ENCODE measurements at places on chromosomes 1 and 21. TPM values are rescaled to one million over a fixed set of nuclear protein-coding genes. Genes with fewer than 3 reads are reported as not detected.
A peak's percentile ranks its signal among the peaks of the same experiment; 100 is the strongest.

DNA sequence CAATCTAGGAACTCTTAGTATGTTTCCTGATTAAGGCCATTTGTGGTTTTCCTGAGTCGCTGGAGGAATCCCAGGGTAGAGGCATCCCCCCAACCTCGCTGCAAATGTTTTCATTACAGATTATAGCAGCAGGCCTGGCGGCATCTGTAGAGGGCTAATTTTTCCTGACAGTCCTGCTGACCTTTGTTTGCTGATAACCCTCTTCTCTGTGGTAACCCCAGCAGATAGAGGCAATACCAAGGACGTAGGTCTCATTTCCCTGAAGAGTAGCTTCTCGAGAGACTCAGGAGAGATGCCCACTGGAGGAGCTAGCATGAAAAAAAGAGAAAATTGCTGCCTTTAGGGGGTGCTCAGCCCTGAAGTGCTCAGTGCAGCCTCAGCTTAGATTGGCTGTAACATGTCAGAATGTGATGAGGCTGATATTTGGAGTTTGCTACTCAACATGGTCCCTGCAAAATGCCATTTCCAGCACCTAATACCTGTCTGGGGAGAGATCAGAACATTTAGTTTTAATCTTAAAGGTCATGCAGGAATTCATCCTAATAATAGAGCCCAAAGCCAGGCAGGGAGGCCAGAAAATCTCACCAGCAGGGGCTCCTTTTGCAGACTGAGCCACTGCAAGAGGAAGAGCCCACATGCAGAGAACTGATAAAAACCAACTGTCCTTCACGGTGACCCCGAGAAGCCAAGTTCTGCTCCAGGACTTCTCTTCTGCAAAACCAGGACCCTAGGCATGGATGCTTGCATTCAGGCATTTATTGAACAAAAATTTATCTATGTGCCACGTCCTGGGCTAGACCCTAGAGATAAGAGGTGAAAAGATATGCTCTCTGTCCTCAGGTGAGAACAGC lies 184.5 kb downstream of the KAZN start:
- DNase-seq = no peak

DNA sequence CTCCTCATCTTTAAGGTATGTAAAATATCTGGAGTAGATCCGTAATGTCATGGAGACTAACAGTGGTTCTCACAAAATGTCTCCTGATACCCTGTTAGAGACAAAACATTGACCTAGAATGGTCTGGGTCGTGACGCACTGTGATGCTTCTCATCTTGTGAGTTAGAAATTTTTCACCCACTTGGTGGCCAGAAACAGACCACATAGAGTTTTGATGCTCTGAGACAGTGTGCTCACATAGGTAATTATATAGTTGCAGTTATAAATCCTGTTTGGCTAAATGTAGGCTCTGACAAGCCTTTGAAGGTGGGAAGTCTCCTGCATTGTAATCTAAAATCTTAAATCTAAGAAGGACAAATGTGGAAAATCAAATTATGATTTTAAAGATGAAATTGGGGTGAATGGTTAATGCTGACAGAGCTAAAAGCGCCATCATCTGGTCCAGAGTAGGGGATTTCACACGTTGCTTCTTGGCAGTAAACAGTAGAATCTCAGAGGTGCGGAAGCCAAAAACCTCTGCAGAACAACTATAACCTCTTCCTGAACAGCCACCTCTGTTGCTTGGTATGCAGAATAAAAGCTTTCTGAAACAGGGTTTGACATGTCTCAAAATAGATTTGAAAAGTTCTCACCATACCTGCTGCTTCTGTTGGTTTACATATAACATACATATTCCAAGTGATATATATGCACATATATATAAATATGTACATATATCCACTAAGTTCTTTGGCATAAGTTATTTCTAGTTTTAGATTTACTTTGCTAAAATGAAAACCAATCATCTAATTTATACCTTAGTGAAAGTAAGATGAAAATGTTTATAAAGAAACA lies 17.1 kb downstream of the RPAP2 start:
- peak; percentile 45 for DNase-seq

- no peak for DNase-seq
Measured at GRCh38 chr1:201525193-201525778, 13.6 kb upstream of the NAV1 start.

DNA sequence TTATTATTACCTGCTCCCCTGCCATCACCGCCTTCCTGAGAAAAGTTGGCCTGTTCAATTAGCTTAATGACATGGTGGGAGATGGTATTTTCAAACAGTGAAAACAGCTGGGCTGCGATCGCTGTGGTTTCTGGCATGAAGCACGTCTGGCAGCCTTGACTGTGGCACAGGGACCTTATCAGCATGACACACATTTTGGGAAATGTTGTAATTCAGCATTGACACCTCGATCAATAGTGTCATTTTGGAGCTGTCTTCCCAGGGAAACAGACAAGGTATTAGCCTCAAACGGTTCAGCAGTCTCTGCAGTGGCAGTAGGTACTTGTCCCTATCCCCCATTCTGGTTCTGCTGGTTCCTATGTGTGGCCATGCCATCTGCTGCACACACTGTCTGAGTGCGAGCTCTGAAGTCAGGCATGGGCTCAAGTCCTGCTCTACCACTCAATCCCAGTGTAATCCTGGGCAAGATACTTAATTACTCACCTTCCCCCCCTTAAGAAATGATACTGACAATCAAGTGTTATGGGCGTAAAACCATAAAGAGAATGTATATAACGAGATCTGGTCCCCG lies 154.5 kb upstream of the KCND3 start:
- no peak for DNase-seq

GRCh38 chr1:26168410-26169197 lies at the start of gene C1orf232:
TSS of gene C1orf232 (minus strand) at chr1:26168963. CDS start at chr1:26168499, 464 bp downstream.
- no peak for DNase-seq

- peak; percentile 26 for DNase-seq
Measured at GRCh38 chr1:30111431-30111830, 612.0 kb downstream of the MATN1 start.

- no peak for DNase-seq
Measured at GRCh38 chr1:4725416-4725815, 71.0 kb downstream of the AJAP1 start.

GRCh38 chr1:208179263-208179816 lies 64.8 kb downstream of the PLXNA2 start:
- no peak for DNase-seq

The PRRX1 gene
- total RNA-seq = not detected

DNA sequence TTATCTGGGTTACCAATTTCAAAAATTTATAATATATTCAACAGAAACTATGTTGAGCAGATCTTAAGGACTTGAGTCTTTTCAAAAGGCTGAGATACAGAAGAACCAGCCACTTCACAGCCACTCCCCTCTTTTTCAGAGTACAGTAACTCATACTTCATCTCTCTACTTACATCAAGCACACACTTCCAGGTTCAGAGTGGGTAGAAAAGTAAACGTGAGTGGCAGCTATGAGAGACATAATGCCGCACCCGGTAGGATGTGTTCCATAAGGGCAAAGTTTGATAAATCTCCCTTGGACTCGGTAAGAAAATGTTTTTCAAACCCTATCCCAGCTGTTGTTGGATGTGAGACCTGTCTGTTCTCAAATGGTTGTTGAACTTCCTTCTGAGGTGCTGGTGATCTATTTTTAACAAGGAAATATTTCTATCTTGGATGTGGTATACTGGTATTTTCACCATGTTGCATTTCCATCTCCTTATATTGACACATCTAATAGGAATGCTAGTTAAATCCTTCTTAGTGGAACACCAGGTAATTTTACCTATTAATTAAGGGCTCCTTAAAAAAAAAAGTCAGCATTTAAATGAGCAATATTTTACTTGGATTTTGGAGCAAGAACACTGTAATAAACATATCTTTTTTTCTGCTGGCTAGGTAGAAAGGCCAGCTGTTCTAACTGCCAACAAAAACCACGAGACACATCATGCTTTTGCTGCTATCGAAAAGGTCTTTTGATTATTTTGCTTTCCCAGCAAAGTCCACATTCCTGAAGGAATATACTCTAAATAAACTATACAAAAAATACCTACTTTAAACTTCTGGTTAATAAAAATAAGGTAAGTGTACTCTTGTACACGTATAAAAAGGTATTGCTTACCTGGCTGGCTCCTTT lies 28.2 kb downstream of the CNN3 start:
- no peak for DNase-seq

DNA sequence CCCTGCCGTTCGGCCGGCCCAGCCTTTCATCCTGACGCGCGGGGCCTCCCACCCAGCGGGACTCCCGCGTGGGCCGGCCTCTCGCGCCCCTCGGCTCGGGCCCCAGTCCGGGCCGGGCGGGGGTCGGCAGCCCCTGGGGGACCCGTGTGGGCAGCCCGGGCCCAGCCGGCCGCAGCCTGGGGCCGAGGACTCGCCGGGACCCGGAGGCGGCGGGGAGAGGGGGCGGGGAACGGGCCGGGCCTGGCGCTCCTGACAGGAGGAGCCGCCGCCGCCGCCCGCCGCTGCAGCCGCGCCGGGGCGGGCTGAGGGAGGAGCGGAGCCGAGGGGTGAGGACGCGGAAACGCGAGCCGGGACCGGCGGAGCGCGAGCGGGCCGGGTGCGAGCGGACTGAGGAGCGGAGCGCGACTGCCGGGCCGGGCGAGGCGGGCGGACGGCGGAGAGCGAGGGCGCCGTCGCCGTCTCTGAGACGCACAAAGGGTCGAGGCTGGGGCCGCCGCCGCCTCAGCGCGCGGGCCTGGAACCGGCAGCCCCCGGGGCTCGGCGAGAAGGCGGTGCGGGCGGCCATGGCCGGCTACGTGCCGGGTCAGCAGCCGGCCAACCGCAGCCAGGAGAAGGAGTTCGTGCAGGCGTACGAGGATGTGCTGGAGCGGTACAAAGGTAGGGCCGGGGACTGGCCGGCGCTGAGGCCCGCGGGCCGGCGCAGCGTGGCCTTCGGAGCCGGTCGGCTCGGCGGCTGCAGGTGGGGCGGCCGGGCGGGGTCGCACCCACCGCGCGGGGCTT lies 79.1 kb downstream of the NDUFS5 start:
- DNase-seq = peak; percentile 77

DNA sequence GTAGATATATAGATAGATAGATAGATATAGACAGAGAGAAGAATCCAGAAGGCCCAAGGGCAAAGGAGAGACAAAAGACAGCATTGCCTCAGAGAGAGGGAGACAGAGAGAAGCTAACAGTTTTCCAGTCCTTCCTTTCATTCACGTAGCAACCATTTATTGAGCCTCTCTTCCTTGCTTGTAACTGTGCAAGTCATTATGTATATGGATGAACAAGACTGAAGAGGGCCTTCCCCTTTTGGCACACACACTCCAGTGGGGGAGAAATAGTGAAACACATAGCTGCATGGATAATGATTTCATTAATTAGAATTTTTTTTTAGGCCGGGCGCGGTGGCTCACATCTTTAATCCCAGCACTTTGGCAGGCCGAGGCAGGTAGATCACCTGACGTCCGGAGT lies 74.8 kb upstream of the PUM1 start:
- DNase-seq = no peak

GRCh38 chr1:214076708-214077065 lies 88.9 kb downstream of the PROX1 start:
- no peak for DNase-seq

The SPATA46 gene
- not detected for total RNA-seq

The AKR7A3 gene
- total RNA-seq = 0.52 TPM

The TP53BP2 gene
- 35.2 TPM for total RNA-seq

DNA sequence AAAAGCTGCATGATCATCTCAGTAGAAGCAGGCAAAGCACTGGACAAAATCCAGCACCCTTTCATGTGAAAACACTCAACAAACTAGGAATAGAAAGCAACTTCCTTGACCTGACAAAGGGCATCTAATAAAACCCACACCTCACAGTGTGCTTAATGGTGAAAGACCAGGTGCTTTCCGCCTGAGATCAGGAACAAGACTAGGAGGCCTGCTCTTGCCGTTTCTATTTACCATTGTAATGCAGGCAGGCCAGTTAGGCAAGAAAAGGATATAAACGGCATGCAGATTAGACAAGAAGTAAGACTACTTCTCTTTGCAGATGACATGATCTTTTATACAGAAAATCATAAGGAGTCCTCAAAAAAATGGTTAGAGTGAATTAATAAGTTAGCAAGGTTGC lies 37.2 kb downstream of the SLC37A1 start:
- DNase-seq = no peak

GRCh38 chr1:39969531-39970270 lies 14.8 kb downstream of the MFSD2A start:
- no peak for DNase-seq

- DNase-seq = no peak
Measured at GRCh38 chr1:74324684-74325448, 89.7 kb downstream of the TNNI3K start.

DNA sequence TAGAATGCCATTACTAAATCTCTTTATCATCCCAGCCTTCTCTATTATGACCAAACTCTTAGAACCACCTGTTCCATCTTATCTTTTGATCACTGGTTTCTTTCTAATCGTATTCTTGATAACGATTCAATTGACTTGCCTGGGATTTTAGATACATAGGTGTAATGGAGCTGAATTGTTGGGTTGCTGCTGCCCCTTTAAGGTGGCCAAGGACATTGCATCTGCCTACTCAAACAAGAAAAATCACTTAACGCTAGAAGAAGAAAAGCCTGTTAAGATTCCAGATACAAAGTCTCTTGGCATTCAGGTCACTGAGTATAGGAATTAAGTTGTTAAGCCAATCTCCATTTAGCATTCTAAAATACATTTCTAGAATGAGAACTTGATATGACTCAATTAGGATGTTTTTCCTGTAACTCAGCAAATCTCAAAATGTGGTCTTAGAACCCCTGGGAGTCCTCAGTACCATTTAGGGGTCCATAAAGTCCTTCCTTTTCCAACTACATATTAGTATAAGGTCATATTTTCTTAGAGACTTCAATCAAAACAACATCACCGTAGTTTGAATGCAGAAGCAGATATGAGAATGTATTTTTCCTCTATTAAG lies 12.4 kb downstream of the NEXN start:
- DNase-seq = peak; percentile 10

Data from activated naive CD8-positive, alpha-beta T cell treated with anti-CD3 and anti-CD28 coated beads for 36 hours (primary cell).